ENCODE measurements at places on chromosomes 12 and 14.

DNA sequence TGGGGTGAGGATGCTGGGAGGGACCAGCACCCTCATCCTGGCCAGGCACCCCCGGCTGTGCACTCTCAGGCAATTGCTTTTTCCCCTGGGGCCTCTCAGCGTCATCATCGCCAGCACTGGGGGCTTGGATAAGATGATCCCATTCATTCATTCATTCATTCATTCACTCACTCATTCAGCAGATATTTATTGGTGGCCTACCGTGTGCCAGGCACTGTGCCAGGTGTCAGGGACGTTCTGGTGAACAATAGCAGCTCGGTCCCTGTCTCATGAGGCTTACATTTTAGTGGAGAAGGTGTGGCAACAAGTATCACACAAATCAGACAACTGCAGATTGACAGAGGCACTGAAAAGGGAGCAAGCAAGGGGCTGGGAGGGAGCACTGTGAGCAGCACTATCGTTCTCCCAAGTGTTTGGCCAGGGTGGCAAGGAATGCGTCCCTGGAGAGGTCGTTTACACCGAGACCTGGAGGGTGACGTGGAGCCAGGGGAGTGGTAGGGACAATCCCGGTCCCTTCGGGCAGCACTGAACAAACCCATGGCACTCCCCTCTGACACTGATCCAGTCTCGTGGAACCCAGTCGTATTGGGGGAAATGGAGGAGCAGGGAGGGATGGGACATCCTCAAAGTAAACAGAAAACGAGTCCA, 124.1 kb downstream of the PAPOLA start:
- DNase-seq, result no peak

DNA sequence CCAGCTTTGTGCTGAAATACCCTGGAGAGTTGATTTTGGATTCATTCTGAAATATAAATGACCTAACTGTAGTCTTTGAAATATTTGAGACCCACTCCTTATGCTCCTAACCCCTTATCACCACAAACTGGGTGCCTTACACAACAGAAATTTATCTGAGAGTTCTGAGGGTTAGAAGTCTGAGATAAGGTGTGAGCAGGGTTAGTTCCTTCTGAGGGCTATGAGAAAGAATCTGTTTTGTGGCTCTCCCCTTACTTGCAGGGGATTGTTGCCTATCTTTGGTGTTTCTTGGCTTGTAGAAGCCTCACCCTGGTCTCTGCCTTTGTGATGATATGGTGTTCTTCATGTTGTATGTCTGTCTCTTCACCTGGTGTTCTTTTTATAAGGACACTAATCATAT, 91.7 kb downstream of the DERA start:
- no peak for DNase-seq

DNA sequence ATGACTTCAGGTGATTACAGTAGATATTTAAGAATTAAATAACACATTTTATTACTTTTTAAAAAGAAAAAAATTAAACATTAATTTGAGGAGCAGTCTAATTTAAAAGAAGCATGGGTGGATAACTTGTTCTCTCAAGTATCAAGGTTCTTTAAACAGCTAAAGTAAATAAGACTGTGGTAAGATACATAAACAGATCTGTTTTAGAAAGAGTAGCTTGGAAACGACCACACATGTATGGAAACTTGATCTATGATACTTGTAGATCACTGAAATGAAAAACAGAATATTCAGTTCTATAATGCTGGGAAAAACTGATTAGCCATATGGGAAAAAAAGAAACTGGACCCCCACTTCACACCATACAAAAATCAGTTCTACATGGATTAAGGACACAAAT, 36.0 kb downstream of the TC2N start:
- DNase-seq, result no peak

DNA sequence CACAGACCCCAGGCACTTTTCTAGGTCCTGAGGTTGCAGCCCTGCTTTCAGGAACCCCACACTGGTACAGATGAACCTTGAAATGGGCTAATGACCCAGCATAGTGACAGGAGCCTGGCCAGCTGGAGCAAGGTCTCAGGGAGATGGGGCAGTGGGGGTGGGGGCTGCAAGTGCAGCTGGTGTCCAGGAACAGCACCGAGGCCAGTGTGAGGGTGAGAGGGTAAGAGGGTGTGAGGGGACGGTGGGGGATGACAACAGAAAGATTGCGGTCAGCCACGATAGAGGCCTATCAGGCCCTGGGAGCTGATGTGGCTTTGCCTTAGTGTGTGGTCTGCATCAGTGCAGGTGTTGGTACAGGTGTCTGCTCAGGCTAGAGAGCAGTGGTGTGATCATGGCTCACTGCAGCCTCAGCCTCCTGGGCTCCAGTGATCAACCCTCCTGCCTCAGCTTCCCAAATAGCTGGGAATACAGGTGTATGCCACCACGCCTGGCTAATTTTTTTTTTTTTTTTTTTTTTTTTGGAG, 59.7 kb downstream of the EP400 start:
- DNase-seq, result no peak

- no peak for DNase-seq
These were observed 122.7 kb downstream of the SINHCAF start for GRCh38 chr12:31203261-31203660.

All from GM12864 (cell line).